ENCODE measurements at places on chromosomes 6 and 20. TPM values are rescaled to one million over a fixed set of nuclear protein-coding genes. Genes with fewer than 3 reads are reported as not detected.

Gene TRAPPC3L
- 0.15 TPM for total RNA-seq

Gene PREX1
- 16.9 TPM for total RNA-seq

Gene NDUFAF5
- total RNA-seq: 10.9 TPM

Gene MAS1
- not detected for total RNA-seq

Gene TGM3
- total RNA-seq: under 0.01 TPM

Gene IYD
- total RNA-seq: not detected

Gene TINAG
- not detected for total RNA-seq

Gene ZBTB2
- 8.9 TPM for total RNA-seq

Gene CD24
- 1.9 TPM for total RNA-seq

Gene C20orf144
- total RNA-seq: 0.44 TPM

Gene MPIG6B
- total RNA-seq: not detected

Gene NKAIN4
- not detected for total RNA-seq

Gene SIRPA
- total RNA-seq: 26.5 TPM

Gene PCK1
- total RNA-seq: not detected

Gene CCN5
- 25.3 TPM for total RNA-seq

Gene DAAM2
- total RNA-seq: 7.4 TPM

Gene MLN
- total RNA-seq: not detected

Gene FOXA2
- not detected for total RNA-seq

Gene UQCC2
- 12.7 TPM for total RNA-seq

Gene BPIFB2
- total RNA-seq: not detected

Gene FAM217A
- total RNA-seq: not detected

Gene CTSZ
- total RNA-seq: 136 TPM

Gene RPS6KA2
- 60.4 TPM for total RNA-seq

Gene RSPH4A
- total RNA-seq: 0.17 TPM

Gene SLC22A3
- total RNA-seq: 0.58 TPM

Gene CFAP206
- 0.50 TPM for total RNA-seq

Gene EPB41L1
- 28.9 TPM for total RNA-seq

Gene DEF6
- 0.87 TPM for total RNA-seq

Gene RIPPLY2
- total RNA-seq: 0.29 TPM

Gene LY6G6D
- not detected for total RNA-seq

Gene GPR6
- not detected for total RNA-seq

Gene PRR18
- not detected for total RNA-seq

Gene LPIN3
- total RNA-seq: 5.4 TPM

Gene DPPA5
- total RNA-seq: not detected

Gene SLC26A8
- 0.87 TPM for total RNA-seq

Gene NKAIN2
- not detected for total RNA-seq

Gene PRRC2A
- total RNA-seq: 50.6 TPM

Gene C6orf141
- 1.3 TPM for total RNA-seq

Gene TRIM31
- not detected for total RNA-seq

Gene YTHDF1
- total RNA-seq: 26.1 TPM

Gene CLDN20
- not detected for total RNA-seq

Gene TNXB
- 7.7 TPM for total RNA-seq

Gene TAGAP
- total RNA-seq: not detected

Gene TMC2
- total RNA-seq: not detected

Gene FAM50B
- 11.9 TPM for total RNA-seq

All from smooth muscle cell of trachea (primary cell).